Glutamatergic neuron (in vitro differentiated cells): ENCODE measurements at places on chromosomes 11 and 22. TPM values are rescaled to one million over a fixed set of nuclear protein-coding genes. Genes with fewer than 3 reads are reported as not detected.

DNA sequence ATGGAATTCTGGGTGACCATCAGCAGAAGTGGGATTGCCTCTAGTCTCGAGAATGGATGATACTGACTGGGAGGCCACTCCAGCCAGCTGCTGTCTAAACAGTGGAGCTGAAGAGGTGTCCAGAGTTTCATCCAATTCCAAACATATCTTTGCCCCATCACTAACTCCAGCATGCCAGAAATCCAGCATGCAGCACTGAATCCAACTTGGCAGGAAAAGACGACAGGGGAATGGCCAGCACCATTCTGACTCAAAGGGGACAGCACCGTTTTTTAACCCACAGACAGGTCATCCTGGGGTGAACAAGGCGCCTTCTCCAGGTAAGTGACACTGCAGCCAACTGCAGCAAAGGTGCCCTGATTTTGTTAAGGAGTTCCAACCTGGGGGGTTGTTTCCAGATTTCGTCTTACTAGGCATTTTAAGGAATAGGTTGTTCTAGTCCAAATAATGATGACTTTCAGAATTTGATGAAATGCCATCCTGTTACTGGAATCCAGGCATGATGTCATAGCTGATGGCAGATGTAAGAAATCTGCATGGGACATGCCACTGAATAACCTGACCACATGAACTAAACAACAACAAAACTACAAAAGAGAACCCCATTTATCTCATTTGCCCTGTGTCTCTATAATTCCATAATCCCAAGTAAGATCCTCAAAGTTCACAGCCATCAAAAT, 32.3 kb downstream of the FEZ1 start:
- peaks cover 12% of the 10 kb centered on the region for H3K4me1 ChIP-seq
- H3K27ac ChIP-seq = no peak overlapping the region
- no peak overlapping the region for H3K4me3 ChIP-seq
- no peaks in the 10 kb centered on the region for H3K27me3 ChIP-seq

SAAL1 gene
- 32.4 TPM for total RNA-seq

GRCh38 chr22:35642305-35642741, 5.9 kb upstream of the APOL6 start:
- no peak for DNase-seq
- no peaks in the 10 kb centered on the region for H3K36me3 ChIP-seq
- no peak overlapping the region for H3K27ac ChIP-seq
- H3K4me3 ChIP-seq = no peak overlapping the region
- peaks cover 3% of the 10 kb centered on the region for H3K27me3 ChIP-seq
- H3K4me1 ChIP-seq = no peaks in the 10 kb centered on the region

- no peaks in the 10 kb centered on the region for H3K27me3 ChIP-seq
- DNase-seq = no peak
- H3K27ac ChIP-seq = no peak overlapping the region
- H3K4me1 ChIP-seq = peaks cover 2% of the 10 kb centered on the region
- no peak overlapping the region for H3K4me3 ChIP-seq
These were observed 89.0 kb downstream of the RRAS2 start for GRCh38 chr11:14269692-14270573.

BRSK2 gene
- 207 TPM for total RNA-seq

GRCh38 chr11:47797633-47798032, 30.5 kb upstream of the FNBP4 start:
- no peak overlapping the region for H3K4me3 ChIP-seq
- no peaks in the 10 kb centered on the region for H3K36me3 ChIP-seq
- H3K4me1 ChIP-seq = no peaks in the 10 kb centered on the region

RPS3 gene
- total RNA-seq = 1,391 TPM

- H3K36me3 ChIP-seq = no peaks in the 10 kb centered on the region
- H3K27ac ChIP-seq = no peak overlapping the region
- no peak for DNase-seq
These were observed 27.4 kb downstream of the FBLN1 start for GRCh38 chr22:45529971-45530575.

DNA sequence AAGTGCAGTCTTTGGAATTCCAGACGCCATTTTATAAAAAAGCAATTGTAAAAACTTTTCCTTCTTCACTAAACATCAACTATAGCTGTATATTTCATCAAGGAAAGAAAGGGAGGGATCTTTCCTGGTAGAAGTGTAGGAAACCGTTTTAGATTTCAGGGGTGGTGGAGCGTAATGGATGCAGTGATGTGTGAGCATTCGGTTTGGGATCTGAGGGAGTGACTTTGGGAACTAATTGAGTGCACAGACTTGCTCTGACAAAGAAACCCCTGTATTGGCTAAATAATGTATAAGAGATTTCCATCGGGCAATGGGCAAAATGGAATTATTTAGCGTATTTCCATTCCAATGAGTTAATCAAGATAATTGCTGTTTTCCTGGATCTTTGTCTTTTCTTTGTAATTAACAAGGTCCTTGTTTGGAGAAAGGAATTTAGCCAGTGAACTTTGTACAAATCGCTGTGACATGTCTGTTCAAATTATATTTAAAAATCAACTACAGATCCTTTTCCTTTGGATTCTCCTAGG, 125.0 kb upstream of the NARS2 start:
- no peaks in the 10 kb centered on the region for H3K4me1 ChIP-seq
- H3K27ac ChIP-seq = no peak overlapping the region
- peaks cover 2% of the 10 kb centered on the region for H3K27me3 ChIP-seq
- no peak overlapping the region for H3K4me3 ChIP-seq
- no peak for DNase-seq

DNA sequence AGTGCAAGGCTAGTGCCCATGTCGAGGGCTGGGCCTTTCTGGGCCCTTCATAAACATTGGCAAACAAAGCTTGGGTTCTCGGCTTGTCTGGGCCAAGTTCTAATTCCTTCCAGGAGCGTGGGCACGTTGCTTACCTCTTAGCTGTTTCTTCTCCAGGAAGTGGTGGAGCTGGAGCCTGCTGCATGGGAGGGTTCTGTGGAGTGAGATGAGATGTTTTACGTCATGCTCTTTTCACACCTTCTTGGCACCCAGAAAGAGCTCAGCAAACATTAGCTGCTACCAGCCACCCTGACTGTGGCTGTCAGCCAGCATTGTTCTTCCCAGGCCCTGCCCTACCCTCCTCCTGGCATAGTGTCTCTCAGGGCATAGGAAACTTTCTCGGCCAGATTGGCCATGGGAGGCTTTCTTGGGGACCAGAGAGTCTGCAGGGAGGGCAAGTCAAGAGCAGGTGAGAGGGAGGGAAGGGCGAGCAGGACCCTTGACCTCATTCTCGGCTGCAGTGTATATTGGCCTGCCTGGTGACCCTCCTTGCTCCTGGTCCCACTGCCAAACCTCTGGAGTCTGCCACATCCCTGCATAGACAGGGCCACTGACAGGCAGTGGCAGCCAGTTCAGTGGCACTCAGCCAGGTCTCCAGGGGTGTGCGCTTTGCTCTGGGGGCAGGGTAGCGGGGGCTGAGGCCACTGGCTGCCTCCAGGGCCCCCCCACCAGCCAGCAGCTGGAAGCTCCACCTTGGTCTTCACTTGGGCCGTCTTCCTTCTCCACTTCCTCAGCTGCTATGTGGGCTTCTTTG, 98.8 kb downstream of the BCR start:
- H3K4me3 ChIP-seq = no peak overlapping the region
- peaks cover 14% of the 10 kb centered on the region for H3K27me3 ChIP-seq
- H3K4me1 ChIP-seq = peaks cover 2% of the 10 kb centered on the region
- H3K27ac ChIP-seq = peak overlapping the region; percentile 64
- peaks cover 3% of the 10 kb centered on the region for H3K36me3 ChIP-seq

- H3K4me3 ChIP-seq = no peak overlapping the region
- no peak for DNase-seq
- peaks cover 2% of the 10 kb centered on the region for H3K27me3 ChIP-seq
- no peaks in the 10 kb centered on the region for H3K36me3 ChIP-seq
- H3K27ac ChIP-seq = no peak overlapping the region
These were observed 12.1 kb downstream of the CPSF7 start for GRCh38 chr11:61417670-61418069.

- H3K27me3 ChIP-seq = peaks cover 22% of the 10 kb centered on the region
- H3K36me3 ChIP-seq = peaks cover 4% of the 10 kb centered on the region
- no peak for DNase-seq
- no peak overlapping the region for H3K27ac ChIP-seq
These were observed 3.2 kb upstream of the GNAZ start for GRCh38 chr22:23067023-23067650.

DNA sequence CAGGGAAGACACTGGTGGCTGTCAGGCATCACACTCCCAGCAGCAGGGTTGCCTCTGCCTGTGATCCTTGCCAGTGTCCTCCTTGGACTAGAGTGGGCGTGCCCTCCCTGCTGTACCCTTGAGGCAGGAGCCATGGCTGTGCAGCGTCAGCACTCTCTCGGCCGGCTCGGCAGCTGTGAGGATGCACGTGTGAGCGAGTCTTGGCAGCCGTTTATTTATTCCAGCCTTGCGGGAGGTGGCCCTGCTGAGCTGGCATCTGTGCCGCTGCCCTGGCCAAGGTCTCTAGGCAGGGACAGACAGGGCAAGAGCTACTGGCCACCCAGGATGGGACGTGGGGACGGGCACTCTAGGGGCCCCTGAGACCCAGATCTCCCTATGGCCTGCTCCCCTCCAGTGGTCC, 33.9 kb downstream of the TSPAN4 start:
- no peak overlapping the region for H3K27ac ChIP-seq
- H3K4me1 ChIP-seq = peaks cover 6% of the 10 kb centered on the region
- peak; percentile 40 for DNase-seq
- H3K36me3 ChIP-seq = no peaks in the 10 kb centered on the region
- H3K27me3 ChIP-seq = peaks cover 7% of the 10 kb centered on the region
- no peak overlapping the region for H3K4me3 ChIP-seq

- H3K27me3 ChIP-seq = peaks cover 16% of the 10 kb centered on the region
- peaks cover 10% of the 10 kb centered on the region for H3K4me1 ChIP-seq
- no peaks in the 10 kb centered on the region for H3K36me3 ChIP-seq
- no peak overlapping the region for H3K27ac ChIP-seq
These were observed 1.4 kb upstream of the CELSR1 start for GRCh38 chr22:46538814-46539160.

DNA sequence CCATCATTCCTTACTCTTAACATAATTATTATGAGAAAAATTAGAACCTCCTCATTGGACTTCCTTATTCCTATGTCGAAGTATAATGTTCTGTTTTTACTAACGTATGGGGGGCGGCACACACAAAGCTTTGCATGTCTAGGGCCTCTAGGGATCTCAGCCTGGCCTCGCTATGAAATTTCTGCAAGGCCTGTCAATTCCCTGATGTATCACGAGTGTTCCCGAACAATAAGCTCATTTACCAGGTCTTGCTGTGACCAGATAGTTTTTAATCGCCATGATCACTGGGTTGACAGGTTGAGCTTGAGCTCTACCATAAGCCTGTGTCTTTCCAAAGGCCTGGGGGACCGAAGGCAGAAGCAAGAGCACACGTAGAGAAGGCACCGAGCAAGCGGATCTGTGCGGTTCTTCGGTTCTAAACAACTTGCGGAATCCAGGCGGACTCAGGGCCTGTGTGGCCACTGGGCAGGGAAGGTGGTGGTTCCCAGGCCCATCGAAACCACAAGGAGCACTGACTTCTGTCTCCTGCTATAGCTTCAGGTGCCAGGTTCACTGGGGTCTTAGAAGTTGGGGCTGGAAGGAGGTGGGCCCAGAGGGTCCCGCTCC, 10.4 kb upstream of the FXYD2 start:
- no peak overlapping the region for H3K27ac ChIP-seq
- peaks cover 4% of the 10 kb centered on the region for H3K27me3 ChIP-seq
- DNase-seq = no peak
- no peak overlapping the region for H3K4me3 ChIP-seq

GRCh38 chr22:36267058-36267457, 14.1 kb downstream of the APOL1 start:
- no peaks in the 10 kb centered on the region for H3K36me3 ChIP-seq
- no peak overlapping the region for H3K27ac ChIP-seq
- H3K4me3 ChIP-seq = no peak overlapping the region
- H3K27me3 ChIP-seq = peaks cover 2% of the 10 kb centered on the region
- no peaks in the 10 kb centered on the region for H3K4me1 ChIP-seq

KRTAP5-9 gene
- total RNA-seq = 0.76 TPM

RHOD gene
- total RNA-seq = not detected

OR5AP2 gene
- not detected for total RNA-seq

GRCh38 chr11:2179516-2179915, 7.9 kb upstream of the TH start:
- no peak overlapping the region for H3K4me3 ChIP-seq
- no peak for DNase-seq
- no peak overlapping the region for H3K27ac ChIP-seq
- H3K4me1 ChIP-seq = no peaks in the 10 kb centered on the region
- H3K36me3 ChIP-seq = no peaks in the 10 kb centered on the region
- H3K27me3 ChIP-seq = peaks cover 5% of the 10 kb centered on the region

GRCh38 chr11:57500515-57500914, 15.0 kb downstream of the SLC43A1 start:
- H3K27me3 ChIP-seq = peaks cover 6% of the 10 kb centered on the region
- no peak for DNase-seq
- H3K27ac ChIP-seq = peak overlapping the region; percentile 10
- H3K36me3 ChIP-seq = no peaks in the 10 kb centered on the region

GRCh38 chr11:47607380-47607779, 13.2 kb upstream of the C1QTNF4 start:
- H3K27me3 ChIP-seq = peaks cover 3% of the 10 kb centered on the region
- H3K36me3 ChIP-seq = peaks cover 8% of the 10 kb centered on the region
- peaks cover 20% of the 10 kb centered on the region for H3K4me1 ChIP-seq
- H3K4me3 ChIP-seq = no peak overlapping the region
- no peak for DNase-seq

GRCh38 chr22:34324763-34325162, 404.5 kb upstream of the LARGE1 start:
- no peak overlapping the region for H3K4me3 ChIP-seq
- no peaks in the 10 kb centered on the region for H3K36me3 ChIP-seq
- H3K4me1 ChIP-seq = no peaks in the 10 kb centered on the region
- no peaks in the 10 kb centered on the region for H3K27me3 ChIP-seq
- no peak for DNase-seq

PAMR1 gene
- 10.6 TPM for total RNA-seq

FBLN1 gene
- total RNA-seq = 184 TPM

DNA sequence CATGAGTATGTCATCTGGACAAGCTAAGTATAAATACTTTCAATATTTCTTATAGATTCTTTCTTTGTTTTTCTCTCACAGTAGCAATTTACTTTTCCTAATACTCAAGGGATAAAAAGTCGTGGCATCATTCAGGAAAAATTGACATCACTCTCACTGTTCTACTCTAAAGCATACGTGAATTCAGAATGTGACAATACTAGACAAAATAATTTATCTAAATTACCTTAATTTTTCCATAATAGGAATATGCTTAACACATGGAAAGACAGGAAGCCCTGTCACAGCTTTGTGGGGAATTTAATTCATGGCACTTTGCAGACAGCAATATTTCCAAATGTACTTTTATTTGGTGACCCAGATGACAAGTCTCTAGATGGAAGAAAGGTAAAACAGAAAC, 394.6 kb downstream of the DLG2 start:
- peaks cover 1% of the 10 kb centered on the region for H3K27me3 ChIP-seq
- no peak overlapping the region for H3K27ac ChIP-seq
- no peak overlapping the region for H3K4me3 ChIP-seq
- DNase-seq = no peak
- H3K36me3 ChIP-seq = no peaks in the 10 kb centered on the region

GRCh38 chr11:57815476-57815875, 53.9 kb downstream of the CTNND1 start:
- no peak for DNase-seq
- H3K4me3 ChIP-seq = no peak overlapping the region
- no peaks in the 10 kb centered on the region for H3K4me1 ChIP-seq
- H3K27ac ChIP-seq = no peak overlapping the region
- H3K27me3 ChIP-seq = peaks cover 1% of the 10 kb centered on the region
